ENCODE measurements at places on chromosomes 5 and 9. TPM values are rescaled to one million over a fixed set of nuclear protein-coding genes. Genes with fewer than 3 reads are reported as not detected.

Gene MTREX
- total RNA-seq = 62.5 TPM

DNA sequence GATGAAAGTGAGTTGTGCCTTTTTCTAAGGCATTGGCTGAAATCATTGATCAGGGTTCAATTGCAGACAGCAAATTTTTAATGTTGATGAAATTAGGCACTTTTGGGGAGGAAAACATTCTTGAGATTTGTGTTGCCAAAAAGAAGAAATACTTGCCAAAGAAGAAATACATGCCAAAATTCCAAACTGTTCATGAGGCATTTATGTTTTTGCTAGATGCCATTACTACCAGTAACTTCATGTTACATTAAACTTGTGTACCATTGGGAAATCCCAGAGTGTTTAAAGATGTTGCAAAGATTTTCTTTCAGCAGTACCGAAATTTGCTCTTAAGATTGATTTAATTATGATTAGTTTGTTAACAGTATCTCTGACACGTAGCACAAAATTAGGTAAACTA lies 7.0 kb downstream of the XRCC4 start:
- DNase-seq = no peak

DNA sequence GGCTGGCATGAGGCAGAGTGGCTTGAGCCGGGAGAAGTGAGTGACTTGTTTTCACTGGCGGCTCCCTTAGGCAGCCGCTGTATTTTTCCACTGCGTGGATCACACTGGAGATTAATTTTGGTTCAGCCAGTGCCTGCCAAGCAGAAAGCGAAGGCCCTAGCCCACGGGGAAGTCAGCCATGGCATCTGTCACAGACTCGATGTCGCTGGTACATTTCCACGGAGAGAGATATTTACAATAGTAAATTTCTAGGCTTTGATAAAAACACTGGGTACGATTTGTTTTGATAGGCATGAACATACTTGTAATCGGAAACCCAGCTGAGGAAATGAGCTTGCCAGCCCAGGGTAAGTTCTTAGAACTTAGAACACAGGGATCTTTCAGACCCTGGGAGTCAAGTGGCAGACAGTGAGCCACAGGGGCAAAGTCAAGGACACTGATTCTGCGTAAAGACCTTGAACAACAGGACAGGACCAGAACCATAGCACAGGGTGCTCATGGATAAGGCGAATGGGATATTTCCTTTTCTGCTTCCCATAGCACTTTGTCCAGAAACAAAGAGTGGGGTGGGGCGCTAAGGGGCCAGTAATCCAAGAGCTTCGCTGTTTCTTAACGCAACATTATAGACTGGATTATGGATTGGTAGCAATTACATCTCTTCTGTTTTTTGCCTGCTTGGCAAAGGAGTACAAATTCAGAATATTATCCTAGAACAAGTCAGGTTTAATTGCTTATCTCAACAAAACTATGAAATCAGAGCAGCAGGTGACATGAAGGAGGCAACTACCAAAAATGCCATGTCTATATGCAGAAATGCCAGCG lies 4.5 kb downstream of the DUSP1 start:
- DNase-seq = peak; percentile 87

Gene FOXD4L6
- not detected for total RNA-seq

Gene PCDHB9
- total RNA-seq = 1.3 TPM

Gene FAM221B
- not detected for total RNA-seq

GRCh38 chr5:61817472-61818326 lies 485.6 kb downstream of the ZSWIM6 start:
- DNase-seq = peak; percentile 29

DNA sequence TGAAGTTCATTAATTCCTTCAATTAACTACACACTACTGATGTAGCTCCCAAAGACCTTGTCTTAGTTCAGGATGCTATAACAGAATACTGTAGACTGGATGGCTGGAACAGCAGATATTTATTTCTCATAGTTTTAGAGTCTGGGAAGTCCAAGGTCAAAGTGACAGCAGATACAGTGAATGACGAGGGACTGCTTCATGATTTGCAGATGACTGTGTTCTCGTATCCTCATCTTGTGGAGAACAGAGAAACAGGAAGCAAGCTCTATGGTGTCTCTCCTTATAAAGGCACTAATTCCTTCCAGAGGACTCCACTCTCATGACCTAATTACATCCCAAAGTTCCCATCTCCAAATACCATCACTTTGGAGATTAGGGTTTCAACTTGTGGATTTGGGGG lies 65.6 kb upstream of the MAP1B start:
- no peak for DNase-seq

Gene WDR38
- total RNA-seq = 0.22 TPM

- DNase-seq = no peak
Observed at GRCh38 chr9:32508728-32509127, 17.3 kb downstream of the RIGI start.

DNA sequence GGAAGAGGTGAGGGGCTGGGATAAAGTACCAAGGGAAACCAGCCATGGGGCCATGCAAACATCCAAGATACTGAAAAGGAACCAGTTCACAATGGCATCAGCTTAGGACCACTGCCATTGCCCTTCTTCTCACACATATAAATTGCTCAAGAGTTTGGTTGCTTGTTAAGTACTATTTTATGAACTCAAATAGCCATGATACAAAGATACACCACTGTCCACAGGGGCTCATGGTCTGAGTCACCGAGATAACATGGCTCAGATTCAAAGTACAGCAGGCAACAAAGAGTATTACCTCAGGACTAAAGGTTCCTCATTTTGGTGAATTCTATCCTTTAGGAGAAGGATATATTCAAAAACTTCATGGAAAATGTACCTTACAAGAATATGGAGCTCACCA lies 55.6 kb downstream of the FANCC start:
- no peak for DNase-seq

- DNase-seq = no peak
Observed at GRCh38 chr9:128385496-128386460, 14.6 kb downstream of the URM1 start.

DNA sequence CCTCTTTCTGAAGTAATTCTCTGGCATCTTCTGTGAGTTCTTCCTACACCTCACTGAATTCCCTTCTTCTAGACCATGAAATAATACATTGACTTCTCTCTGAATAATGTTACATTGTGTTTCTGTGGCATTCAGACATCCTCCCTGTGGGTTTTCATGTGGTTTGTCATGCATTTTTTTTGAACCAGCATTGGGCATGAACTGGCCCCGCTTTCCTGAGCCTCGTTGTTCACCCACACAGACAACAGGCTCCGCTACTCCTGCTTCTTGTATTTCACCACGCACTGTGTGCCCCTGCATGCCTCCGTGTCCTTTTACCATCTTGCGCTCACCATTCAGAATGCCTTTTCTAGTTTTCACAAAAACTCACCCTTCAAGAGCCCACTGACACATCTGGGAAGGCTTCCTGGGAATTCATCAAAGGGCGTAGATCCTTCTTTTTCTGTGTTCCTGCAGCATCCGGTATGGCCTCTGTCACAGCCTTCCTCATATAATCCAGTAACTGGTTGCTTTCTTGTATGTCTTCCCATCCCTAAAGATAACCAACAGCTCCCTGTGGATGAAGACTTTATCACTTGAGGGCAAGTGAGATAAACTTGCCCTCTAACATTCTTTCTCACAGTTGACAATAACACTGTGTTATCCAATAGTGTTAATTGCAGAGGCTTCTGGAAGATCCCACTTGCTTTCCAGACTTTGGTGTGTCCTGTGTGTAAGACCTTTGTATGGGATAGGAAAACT lies 51.5 kb upstream of the ADAMTSL1 start:
- DNase-seq = no peak

GRCh38 chr5:173217626-173218397 lies 17.2 kb downstream of the NKX2-5 start:
- DNase-seq = no peak

GRCh38 chr9:88321764-88322163 lies 66.5 kb upstream of the SPIN1 start:
- no peak for DNase-seq

GRCh38 chr5:73637565-73637964 lies 11.6 kb downstream of the ARHGEF28 start:
- DNase-seq = no peak

Gene PCDHA8
- total RNA-seq = not detected

Gene GDNF
- 0.59 TPM for total RNA-seq

GRCh38 chr5:102718819-102719218 lies 36.3 kb upstream of the PAM start:
- DNase-seq = no peak

Gene CDX1
- not detected for total RNA-seq

Gene HMMR
- 1.6 TPM for total RNA-seq

Gene ELOVL7
- total RNA-seq = 1.00 TPM

DNA sequence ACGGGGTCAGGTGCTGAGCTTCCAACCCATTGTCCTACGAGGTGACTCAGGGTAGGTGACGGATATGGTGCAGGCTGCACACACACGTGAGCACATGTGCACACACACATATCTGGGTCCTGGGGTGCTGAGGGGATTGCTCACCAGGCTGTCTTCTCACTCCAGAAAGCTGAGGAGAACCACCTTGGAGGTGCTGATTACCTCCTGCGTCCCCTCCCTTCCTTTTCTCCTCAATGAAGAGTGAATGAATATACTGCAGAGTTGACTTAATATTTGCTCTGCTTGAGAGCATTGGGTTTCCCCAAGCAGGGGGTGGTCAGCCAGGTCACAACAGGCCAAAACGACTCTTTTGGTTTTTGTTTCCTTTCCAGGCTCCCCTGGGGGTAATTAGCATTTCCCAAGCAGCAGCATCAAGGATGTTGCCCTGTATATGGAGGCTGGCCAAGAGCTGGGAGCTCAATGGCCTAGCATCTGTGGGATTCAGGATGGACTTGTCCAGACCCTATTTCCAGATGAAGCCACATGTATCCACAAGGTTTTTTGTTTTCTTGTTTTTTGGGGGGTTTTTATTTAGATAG lies 49.7 kb downstream of the PDZD2 start:
- DNase-seq = peak; percentile 49

- DNase-seq = no peak
Observed at GRCh38 chr9:133035669-133036068, 4.9 kb downstream of the GTF3C5 start.

Gene SPINK13
- not detected for total RNA-seq

GRCh38 chr5:139141446-139142204 lies 56.5 kb downstream of the SIL1 start:
- peak; percentile 67 for DNase-seq

DNA sequence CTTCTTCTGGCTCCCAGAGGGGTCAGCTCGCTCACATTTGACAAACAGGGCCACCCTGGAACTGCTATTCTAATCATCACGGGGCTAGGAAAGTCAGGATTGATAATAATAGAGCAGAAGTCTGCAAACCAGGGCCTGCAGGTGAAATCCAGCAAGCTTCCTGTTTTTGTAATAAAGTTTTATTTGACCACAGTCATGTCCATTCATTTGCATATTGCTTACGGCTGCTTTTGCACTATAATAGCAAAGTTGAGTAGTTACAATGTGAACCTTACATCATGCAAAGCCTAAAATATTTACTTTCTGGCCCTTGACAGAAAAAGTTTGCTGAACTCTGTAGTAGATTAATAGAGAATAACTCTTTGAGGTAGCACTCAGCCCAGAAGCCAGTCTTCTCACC lies 63.2 kb upstream of the CTXN3 start:
- no peak for DNase-seq

GRCh38 chr5:45697201-45697600 lies 1.0 kb upstream of the HCN1 start:
- no peak for DNase-seq

DNA sequence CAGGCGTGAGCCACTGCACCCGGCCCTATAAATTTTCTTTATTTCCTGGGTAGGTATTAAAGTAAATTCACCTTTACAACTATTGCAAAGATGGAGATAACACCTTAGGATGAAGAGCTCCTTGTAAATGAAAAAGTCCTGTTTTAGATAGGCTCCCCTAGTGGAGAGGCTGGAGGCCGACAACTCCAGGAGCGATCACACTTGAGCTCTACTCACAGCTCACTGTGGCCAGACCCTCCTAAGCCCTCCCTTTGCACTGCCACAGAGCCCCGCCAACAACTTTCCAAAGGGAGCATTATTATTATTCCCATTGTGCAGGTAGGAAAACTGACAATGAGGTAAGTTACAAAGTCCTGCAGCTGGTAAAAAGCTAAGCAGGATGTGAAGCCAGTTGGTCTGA lies 139.1 kb upstream of the ERCC6L2 start:
- DNase-seq = no peak

- DNase-seq = peak; percentile 30
Observed at GRCh38 chr5:158943057-158943456, 156.7 kb downstream of the EBF1 start.

GRCh38 chr5:37975531-37975930 lies 135.7 kb upstream of the GDNF start:
- no peak for DNase-seq

Gene ADAMTS13
- 3.4 TPM for total RNA-seq

Gene PCDHA11
- total RNA-seq = not detected

DNA sequence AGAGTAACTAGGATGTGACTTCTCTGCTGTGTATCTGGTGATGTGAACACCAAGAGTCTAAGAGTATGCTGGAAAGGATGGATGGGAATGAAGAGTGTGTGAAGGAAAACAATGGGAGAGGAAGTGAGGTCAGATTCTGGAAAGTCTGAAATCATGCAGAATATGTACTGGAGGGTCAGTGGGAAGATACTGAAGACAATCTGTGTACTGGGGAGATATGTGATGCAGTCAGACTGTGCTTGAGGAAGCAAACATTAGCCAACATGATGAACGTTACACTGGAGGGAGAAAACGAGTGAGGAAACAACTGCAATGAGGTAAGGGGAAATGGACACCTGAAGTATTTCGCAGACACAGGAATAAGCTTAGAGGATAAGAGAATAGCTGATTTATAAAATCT lies 105.7 kb downstream of the NR3C1 start:
- DNase-seq = no peak

All from heart right ventricle (tissue), 16 donors.